Natural killer cell (primary cell): ENCODE measurements at places on chromosomes 5 and 9. TPM values are rescaled to one million over a fixed set of nuclear protein-coding genes. Genes with fewer than 3 reads are reported as not detected.

GRCh38 chr5:154317916-154318315, 127.4 kb downstream of the GALNT10 start:
- no peak for DNase-seq

GRXCR2 gene
- not detected for total RNA-seq

DNA sequence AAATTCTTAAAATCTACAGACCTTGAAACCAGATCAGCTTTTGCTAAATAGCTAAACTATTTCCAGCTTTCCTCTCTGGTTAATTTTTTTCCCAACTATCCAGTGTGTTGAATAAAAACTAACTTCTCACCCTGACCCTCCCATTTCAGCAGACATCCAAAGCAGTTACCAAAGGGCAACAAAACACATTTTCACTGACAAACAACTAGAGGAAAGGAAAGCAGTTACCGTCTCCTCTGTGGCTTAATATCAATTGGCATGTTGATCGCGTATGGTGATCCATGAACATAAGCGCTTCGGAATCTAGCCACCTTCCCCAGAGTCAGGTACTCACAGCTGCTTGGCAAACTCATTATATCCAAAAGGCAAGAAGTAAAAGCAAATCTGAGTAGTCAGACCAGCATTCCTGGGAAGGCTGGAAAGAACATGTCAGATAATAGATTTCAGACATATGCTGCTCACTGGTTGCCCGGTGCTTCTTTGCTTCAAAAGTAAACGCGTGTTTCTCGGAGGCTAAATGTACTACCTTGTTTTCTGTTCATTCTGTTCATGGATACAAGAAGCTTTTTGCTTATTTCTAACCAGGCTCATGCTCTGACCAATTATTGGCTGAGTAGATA, 463.4 kb downstream of the PDE4D start:
- DNase-seq = no peak

RMRP gene
- total RNA-seq = 5,042 TPM

DNA sequence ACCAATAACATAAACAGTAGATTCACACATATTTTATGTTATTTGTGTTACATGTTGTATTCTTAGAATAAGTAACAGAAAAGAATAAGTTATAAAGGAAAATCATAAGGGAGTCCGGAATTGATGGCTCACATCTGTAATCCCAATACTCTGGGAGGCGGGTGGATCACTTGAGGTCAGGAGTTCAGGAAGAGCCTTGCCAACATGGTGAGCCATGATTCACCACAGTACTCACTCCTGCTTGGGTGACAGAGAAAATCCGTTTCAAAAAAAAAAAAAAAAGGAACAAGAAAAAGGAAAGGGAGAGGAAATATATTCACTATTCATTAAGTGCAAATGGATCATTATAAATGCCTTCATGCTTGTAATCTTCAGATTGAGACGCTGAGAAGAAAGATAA, 533.3 kb upstream of the CDH9 start:
- no peak for DNase-seq

DNA sequence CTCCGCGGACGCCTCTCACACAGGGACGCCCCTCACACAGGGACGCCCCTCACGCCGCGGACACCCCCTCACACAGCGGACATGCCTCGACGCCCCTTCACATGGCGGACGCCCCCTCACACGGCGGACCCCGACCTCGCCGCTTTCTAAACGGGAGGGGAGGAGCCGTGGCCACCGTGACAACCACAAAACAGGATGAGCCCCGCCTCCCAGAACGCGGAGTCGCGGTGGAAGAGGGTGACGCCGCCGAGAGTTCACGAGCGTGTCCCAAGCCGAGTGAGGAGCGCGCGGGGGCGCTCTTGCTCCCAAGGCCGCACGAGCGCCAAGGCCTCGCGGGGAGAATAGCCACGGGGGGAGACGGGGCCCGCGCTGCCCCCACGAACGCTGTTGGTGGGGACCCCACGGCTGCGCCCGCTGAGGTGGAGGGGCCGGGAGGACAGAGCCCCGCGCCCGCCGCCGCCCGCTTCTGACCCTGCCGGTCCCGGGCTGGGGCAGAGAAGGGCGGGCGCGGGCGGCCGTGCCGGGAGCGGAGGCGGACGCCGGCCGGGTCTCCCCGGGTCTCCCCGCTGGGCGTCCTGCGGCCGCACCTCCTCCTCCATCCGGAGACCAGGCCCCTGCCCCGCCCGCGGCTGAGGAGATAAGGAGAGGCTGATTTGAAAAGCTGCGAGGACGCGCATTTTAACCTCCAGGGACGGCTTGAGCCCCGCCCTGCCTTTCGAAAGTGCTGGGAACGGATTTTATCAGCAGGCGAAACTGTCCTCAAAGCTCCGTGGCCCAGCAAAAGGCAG, 3.9 kb upstream of the NKD2 start:
- DNase-seq = peak; percentile 73

CERCAM gene
- 24.2 TPM for total RNA-seq

DNA sequence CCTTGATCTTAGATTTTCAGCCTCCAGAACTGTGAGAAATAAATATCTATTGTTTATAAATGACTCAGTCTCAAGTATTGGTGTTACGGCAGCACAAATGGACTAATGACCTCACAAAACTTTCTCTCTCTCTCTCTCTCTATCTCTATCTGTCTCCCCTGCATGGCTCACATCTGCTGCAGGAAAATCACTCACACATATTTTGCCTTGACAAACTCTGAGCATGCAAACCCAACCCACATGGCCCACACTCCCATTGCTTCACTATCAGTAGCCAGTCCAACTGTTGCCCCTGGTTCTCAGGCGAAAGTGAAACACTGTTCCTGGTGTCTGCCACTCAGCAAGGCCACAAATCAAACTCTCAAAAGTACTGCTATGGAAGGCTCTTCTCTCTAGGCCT, 66.4 kb upstream of the PIK3R1 start:
- DNase-seq = no peak

ZNF484 gene
- total RNA-seq = 19.5 TPM

DNA sequence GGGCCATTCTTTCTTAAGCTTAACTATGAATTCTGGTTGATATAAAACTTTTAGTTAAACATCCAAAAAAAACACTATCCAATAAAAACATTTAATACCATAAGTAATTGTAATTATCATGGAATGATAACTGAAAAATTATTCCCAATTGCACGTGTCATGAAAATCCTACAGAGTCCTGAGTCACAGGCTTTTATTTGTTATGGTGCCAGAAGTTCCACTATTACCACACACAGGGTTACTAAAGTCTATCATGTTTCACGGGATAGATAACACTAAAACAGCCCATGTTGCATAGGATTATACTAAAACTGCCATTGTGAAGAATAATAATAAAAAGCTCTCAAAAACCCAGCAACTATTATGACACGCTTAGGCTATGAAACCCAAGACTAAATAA, 1381.8 kb downstream of the EFNA5 start:
- DNase-seq = no peak

DNA sequence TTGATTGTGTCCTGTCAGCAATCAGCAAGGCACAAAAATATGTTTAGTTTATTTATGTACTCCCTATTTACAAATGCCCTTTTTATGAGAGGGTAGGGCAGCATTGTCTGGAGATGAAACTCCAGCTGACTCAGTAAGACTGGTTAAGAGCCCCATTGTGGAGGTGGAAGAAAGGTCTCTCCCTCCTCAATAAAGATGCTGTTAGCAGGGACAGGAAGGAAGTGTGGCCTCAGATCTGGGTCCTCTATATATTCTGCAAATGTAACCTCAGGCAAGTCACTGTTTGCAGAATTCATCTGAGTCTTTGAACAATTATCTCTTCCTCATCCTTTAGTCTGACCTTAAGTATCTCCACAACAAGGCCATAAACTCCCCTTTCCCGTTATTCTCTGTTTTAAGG, 48.3 kb upstream of the TRAF1 start:
- peak; percentile 31 for DNase-seq

ADGRV1 gene
- total RNA-seq = 0.71 TPM

DNA sequence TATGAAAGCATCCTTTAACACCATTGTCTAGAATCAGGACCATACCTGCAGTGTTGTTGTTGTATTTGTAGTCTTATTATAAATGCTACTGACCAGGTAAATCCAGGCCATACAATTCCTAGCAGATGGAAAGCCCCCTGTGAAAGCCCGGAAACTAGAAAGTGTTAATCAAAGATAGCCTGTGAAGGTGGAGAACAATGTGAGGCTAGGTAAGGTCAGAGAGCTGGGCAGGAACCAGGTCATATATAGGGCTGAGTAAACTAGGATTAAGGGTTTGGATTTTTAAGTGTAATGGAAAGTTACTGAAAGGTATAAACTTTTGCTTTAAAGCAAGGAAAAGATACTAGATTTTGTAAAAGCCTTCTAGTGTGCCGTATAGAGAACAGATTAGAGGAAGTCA, 6.7 kb downstream of the LRRC70 start:
- DNase-seq = no peak

- peak; percentile 46 for DNase-seq
Measured at GRCh38 chr9:133477992-133478850, 678 bp downstream of the SLC2A6 start.

- no peak for DNase-seq
Measured at GRCh38 chr9:78005231-78006002, 26.2 kb downstream of the GNAQ start.

GRCh38 chr5:123916345-123917121, 404.6 kb downstream of the CSNK1G3 start:
- DNase-seq = no peak

- DNase-seq = no peak
Measured at GRCh38 chr5:129477532-129477931, 17.4 kb downstream of the ADAMTS19 start.

DNA sequence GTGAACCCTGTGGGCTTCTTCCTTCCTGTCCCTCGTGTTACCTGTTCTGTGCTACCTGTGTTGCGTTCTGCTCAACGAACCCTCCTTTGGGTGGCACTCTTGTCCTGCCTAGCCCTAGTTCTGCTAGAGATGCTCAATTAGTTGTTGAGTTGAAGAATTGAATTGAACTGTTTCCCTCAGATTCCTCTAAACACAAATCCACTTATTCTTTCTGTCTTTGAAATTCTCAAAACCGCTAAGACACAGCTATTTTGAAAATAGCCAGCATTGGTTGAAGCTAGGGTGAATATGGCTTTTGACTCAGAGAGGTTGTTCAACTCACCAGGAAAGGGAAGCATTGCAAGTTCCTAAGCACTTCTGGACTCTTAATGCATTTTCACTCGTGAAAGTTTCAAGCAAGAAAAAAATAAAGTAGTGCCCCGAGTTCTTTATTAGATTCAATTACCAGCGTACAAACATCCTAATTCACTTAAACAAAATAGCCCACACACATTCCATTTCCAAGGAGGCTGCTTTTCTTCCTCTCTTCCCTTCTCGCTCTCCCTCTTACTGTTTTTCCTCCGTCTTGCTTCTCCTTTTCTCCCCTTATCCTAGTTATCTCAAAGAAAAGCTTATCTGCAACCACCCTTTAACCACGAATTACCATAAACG, 642 bp upstream of the ITGA1 start:
- DNase-seq = peak; percentile 74

MEF2C gene
- 9.2 TPM for total RNA-seq

TAF11L10 gene
- total RNA-seq = not detected

GRCh38 chr5:31781772-31782171, 142.8 kb downstream of the PDZD2 start:
- no peak for DNase-seq

DNA sequence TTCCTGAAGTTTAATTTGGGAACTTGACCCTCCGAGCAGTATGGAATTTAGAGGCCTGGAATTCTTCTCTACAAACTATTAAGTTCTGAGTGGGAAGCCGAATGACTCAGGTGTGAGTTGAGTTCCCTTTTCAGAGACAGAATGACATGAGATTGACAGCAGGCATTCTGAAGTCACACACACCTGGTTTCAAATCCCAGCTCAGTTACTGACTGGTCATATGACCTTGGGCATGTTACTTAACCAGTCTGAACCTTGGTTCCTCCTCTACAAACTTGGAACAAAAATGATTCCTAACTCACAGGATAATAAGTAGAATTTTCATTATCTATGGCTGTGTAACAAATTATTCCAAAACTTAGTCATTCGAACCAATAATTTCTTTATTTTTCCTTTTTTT, 45.5 kb upstream of the GPBP1 start:
- DNase-seq = no peak

DNA sequence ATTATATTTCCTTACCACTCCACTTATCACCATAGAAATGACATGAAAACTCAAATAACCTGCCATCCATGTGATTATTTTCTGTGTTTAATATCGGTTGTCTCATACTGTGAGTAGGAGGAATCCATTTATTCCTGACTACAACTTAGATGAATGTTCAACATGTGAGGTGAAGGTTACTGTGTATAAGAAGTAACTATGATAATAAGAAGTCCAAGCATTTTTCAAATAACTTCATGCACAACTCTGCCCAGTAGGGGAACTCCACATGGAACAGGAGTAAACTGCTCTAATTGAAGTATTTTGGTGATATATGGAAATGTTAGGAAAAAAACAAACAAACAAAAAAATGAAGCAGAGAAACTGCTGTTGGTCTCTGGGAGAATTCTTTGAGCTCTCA, 447.5 kb upstream of the GRIN3A start:
- DNase-seq = no peak

- no peak for DNase-seq
Measured at GRCh38 chr5:137800700-137801411, 46.7 kb upstream of the HNRNPA0 start.

DNA sequence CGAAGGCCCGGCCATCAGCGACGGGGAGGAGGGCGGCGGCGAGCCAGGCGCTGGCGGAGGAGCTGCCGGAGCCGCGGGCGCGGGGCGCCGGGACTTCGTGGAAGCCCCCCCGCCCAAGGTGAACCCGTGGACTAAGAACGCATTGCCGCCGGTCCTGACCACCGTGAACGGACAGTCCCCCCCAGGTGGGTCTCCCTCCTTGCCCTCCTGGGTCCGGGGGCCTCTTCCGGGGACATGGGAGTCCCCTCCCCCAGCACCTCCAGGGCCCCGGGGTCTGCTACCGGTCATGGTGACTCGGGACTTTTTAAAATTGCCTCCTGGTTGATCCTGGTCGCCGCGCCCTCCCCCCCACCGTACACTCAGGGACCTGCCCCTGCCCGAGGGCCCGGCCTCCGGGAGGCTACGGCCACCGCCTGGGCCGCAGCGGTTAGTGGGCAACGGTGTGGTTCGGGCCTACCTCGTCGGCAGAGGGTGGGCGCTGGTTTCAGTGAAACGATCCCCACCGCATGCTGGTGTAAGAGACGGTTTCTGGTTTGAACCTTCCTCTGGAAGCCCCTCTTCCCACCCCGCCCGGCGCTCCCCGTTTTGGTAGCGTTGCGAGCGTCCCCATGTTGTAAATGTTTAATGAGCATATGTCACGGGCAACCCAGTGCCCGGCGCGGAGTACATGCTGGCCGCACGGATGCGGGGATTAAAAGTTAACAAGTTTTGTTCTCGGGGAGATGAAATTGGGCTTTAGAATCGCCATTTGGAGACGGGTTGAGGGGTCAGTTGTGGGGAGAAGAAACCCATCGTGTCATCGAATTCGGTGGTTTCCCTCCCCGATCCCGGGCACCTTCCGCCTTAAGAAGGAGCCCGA, 1.1 kb downstream of the LARP1 start:
- DNase-seq = peak; percentile 69

- DNase-seq = no peak
Measured at GRCh38 chr5:41885286-41885685, 15.1 kb upstream of the OXCT1 start.
